ENCODE measurements at places on chromosomes 6 and 20.

DNA sequence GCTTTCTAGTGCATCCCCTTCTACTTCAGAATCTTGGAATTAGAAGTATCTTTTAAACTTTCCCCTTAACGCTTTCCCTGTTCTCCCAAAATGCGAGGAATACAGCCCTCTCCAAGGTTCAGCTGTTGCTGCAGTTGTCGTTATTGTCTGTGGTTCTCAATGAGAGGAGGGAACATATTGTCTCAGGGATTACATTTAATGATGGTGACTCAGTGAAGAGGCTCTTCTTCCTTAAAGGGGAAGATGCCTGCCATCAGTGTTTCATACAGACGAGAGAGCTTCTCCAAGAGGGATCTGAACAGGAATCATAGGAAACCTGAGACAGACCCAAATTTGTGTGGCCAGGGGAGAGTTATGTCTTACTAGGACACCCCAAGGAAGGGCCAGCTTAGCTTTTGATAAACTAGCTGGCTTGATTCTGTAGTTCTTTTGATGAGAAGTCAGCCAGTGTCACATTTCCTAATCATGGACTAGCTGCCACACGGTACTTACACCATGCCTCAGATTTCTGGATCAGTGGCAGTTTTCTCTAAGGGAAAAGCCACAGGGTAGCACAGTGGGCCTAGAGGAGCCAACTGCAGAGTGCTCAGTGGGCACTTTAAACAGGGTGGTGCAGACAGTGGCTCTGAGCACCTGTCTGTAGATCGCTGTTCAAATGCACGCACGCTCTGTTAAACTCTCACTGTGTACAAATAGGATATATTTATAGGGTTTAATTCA, 59.7 kb upstream of the TMEM181 start:
- no peaks in the 10 kb centered on the region for H3K27me3 ChIP-seq
- H3K27ac ChIP-seq = no peak overlapping the region
- DNase-seq = no peak
- no peaks in the 10 kb centered on the region for H3K4me1 ChIP-seq
- H3K36me3 ChIP-seq = peaks cover 6% of the 10 kb centered on the region

DNA sequence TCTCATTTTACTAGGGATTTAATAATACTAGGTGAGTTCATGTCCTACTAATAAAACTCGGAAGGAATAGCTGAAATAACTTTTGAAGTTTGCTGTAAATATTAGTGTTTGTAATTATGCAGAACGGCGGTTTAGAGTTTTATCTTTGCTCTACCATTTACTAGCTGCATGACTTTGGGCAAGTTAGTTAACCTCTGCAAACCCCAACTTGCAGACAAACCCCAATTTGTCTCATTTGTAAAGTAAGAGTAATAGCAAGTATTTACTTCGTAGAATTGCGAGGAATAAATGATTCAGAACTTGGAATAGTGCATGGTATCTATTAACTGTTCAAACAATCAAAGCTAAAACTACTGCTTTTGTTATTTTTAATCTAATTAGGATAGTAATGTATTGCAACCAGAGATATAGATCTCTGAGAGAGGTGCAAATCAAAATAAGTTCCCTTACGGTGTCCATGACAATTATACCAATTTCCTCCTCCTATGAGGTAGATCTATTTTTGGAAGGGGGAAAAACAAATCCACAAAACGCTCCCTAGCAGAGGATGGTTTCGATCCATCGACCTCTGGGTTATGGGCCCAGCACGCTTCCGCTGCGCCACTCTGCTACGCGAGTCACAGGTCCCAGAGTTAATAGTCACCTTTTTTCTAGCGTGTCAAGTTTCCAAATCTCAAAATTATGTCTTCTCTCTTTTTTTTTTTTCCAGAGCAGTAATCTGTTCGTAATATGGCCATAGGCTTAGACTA, 35.1 kb upstream of the BTN3A2 start:
- no peak overlapping the region for H3K4me3 ChIP-seq
- H3K36me3 ChIP-seq = no peaks in the 10 kb centered on the region
- H3K27ac ChIP-seq = no peak overlapping the region
- H3K27me3 ChIP-seq = peaks cover 77% of the 10 kb centered on the region
- peaks cover 24% of the 10 kb centered on the region for H3K4me1 ChIP-seq
- DNase-seq = no peak

- no peak for DNase-seq
- no peaks in the 10 kb centered on the region for H3K27me3 ChIP-seq
- no peak overlapping the region for H3K27ac ChIP-seq
These were observed 52.2 kb downstream of the MANEA start for GRCh38 chr6:95629551-95629950.

GRCh38 chr20:61303675-61304074, 51.6 kb downstream of the CDH4 start:
- DNase-seq = no peak
- H3K4me3 ChIP-seq = no peak overlapping the region
- H3K36me3 ChIP-seq = no peaks in the 10 kb centered on the region
- H3K27me3 ChIP-seq = peaks cover 32% of the 10 kb centered on the region

DNA sequence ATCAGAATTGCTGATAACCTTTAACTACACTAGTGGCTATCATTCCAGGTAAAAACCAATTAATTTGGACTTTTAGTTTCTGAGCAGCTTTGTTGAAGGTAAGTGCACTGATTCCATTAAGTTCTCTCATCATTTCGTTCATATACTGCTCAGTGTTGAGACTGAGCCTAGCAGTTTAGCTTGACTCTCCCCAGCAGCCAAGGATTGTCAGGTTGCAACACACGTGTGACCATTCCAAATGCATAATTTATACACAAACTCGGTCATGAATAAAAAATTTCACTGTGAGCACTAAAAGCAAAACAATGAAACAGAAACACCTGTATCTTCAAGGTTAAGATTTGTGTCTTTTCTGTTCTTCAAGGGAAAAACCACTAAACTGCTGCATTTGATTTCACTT, 8.9 kb downstream of the FERMT1 start:
- peaks cover 64% of the 10 kb centered on the region for H3K36me3 ChIP-seq
- no peak overlapping the region for H3K4me3 ChIP-seq
- DNase-seq = no peak
- H3K27ac ChIP-seq = no peak overlapping the region

DNA sequence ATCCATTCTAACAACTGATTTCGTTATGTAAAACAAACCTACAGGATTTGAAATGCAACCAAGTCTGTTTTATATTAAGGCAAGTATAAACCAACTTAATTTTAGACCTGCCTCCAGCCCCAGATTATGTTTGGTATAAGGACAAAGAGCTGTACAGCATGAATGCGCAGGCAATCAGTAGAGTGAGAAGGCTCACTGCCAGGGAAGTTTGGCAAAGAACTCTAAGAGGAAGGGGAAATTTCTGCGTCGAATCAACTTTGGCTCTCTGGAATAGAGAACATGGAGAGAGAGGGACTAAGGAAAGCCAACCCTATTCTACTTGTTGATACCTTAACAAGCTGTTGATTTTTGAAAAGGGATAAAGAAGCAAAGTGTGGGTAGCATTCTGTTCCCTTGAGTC, 96.9 kb upstream of the FOXO3 start:
- no peaks in the 10 kb centered on the region for H3K36me3 ChIP-seq
- peaks cover 13% of the 10 kb centered on the region for H3K4me1 ChIP-seq
- no peak overlapping the region for H3K4me3 ChIP-seq
- H3K27me3 ChIP-seq = no peaks in the 10 kb centered on the region
- peak; percentile 65 for DNase-seq
- H3K27ac ChIP-seq = peak overlapping the region; percentile 45

DNA sequence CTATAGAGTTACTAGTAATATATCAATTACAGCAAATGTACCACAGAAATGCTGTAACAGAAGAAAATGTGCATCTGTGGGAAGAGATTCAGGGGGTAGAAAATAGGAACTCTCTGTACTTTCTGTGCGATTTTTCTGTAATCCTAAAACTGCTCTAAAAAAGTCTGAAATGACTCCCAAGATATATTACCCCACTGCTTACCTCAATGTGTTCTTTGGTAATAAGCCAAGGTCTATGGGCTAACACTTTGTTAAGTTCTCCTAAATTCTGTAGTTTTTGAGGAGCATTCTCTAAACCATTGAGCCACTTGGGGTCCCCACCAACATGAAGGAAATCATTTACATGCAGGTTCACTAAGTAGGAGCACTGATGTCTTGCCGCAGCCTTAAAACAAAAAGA, 94.4 kb downstream of the SESN1 start:
- no peak overlapping the region for H3K4me3 ChIP-seq
- no peaks in the 10 kb centered on the region for H3K27me3 ChIP-seq
- H3K27ac ChIP-seq = peak overlapping the region; percentile 78
- peaks cover 53% of the 10 kb centered on the region for H3K36me3 ChIP-seq
- DNase-seq = no peak

GRCh38 chr20:53050338-53050737, 78.2 kb downstream of the TSHZ2 start:
- no peaks in the 10 kb centered on the region for H3K4me1 ChIP-seq
- H3K4me3 ChIP-seq = no peak overlapping the region
- H3K36me3 ChIP-seq = no peaks in the 10 kb centered on the region
- H3K27me3 ChIP-seq = no peaks in the 10 kb centered on the region
- DNase-seq = no peak

DNA sequence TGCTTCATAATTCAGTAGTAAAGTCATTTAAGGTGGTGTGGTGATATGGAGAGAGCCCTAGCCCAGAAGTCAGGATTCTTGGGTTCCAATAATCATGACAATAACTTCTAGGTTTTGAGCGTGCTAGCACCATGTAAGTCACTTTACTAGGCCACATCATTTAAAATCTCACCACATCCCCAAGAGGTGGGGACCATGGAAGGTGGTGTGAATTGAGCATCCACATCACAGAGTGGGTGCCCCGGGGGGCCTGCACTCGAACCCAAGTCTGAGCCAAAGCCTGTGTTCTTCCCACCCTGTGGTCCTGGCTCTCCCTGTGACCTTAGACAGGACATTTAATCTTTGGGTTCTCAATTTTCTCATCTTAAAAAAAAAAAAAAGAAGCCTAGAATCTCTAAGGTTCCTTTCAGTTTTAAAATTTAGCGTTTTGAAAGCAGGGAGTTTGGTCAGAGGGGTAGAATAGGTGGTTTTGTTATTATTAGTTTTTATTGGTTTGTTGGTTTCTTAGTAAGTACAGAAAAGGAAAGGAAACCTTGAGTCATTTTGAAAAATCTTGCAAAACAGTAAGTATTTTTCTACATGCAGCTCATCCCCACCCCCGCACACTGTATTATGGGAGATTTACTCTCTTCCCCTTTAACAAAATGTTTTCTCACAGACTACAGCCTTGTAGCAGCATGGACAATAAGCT, 26.4 kb downstream of the ARMC2 start:
- DNase-seq = no peak
- peaks cover 12% of the 10 kb centered on the region for H3K36me3 ChIP-seq
- peak overlapping the region; percentile 56 for H3K27ac ChIP-seq
- no peaks in the 10 kb centered on the region for H3K4me1 ChIP-seq
- H3K27me3 ChIP-seq = no peaks in the 10 kb centered on the region

DNA sequence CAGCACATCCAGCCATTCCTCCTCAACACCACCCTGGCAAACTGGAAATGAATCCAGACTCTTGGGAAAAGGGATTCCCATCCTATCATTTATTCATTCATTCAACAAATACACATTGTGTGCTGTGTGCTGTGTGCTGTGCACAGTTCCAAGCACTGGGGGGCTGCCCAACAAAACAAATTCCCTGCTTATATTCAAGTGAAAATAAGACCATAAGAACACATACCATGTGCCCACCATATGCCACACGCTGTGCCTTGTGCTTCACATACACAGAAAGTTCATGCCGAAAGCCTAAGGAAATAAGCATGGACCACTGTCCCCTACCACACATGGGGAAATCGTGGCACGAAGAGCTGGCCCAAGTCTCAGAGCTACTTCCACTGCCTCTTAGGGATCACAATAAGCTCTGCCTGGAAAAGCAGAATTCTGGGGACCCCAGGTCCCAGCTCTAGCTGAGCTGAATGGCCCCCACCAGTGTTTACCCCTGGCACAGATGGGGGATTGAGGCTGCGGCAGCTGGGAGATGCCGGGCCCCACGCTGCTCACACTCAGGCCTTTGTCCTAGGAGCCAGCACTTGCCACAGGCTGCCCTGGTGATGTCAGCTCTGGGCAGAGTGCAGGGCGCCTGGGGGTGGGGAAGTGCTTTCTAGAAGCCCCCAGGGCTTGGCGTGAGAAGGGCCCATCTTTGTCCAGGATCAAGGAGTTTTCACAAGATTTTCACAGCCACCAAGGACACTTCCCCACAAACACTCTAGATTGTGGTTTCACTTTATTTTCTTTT, 99.6 kb downstream of the PREX1 start:
- no peak for DNase-seq
- H3K27ac ChIP-seq = peak overlapping the region; percentile 8
- no peak overlapping the region for H3K4me3 ChIP-seq
- H3K36me3 ChIP-seq = peaks cover 18% of the 10 kb centered on the region
- no peaks in the 10 kb centered on the region for H3K27me3 ChIP-seq

DNA sequence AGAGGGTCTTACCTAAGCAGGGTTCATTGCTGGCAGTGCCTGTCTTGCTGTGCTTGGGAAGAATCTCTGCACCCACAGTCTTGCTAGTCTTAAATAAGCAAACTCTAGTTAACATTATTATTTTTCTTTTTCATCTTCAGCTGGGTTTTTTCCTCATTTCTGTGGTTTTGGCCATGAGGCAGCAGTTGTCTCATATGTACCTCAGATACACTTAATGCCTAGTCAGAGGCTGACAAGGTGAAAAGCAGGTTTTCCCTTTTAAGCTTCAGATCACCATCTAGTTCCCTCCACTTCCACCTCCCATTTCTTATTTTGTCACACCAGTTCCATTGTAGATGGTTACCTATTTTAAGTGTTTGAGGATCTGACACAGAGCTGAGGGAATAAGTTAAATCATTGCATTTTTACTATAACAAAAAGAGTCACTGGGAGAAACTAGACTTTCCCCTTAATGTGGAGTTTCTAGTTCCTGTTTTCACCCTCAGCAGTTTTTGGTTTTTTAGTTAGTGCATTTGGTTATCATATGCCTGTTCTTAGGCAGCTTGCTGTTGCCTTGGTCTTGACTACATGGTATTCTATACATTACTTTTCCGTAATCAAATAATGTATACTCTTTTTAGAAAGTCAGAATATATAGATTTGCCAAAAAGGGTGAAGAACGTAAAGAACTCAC, 46.0 kb downstream of the AFDN start:
- peaks cover 67% of the 10 kb centered on the region for H3K36me3 ChIP-seq
- H3K27me3 ChIP-seq = no peaks in the 10 kb centered on the region
- H3K4me3 ChIP-seq = no peak overlapping the region
- no peak overlapping the region for H3K27ac ChIP-seq

DNA sequence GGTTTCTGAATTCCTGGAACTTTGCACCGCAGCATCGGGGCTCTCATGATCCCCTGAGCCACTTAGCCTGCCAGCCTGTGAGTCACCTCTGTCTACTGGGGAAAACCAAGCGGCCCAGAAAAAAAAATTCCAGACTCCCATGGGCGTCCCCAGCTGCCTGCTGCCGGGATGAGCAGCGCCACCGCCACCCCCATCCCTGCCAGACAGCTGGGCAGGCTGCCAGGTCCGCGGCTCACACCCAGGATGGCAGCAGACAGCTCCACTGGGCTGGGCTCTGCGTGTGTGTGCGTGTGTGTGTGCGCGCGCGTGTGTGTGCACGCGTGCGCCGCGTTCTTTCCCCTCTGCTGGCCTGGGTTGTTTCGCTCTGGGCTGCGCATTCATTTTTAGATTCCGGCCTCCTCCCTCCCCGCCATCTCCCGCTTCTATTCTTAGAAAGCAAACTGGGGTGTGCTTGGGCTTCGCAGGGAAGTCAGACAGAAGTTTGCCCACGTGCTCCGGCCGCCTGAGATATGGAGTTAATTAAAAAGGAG, 38.9 kb upstream of the PMEPA1 start:
- H3K4me3 ChIP-seq = peak overlapping the region; percentile 32
- no peaks in the 10 kb centered on the region for H3K36me3 ChIP-seq
- no peaks in the 10 kb centered on the region for H3K27me3 ChIP-seq
- peak; percentile 87 for DNase-seq
- peaks cover 20% of the 10 kb centered on the region for H3K4me1 ChIP-seq
- H3K27ac ChIP-seq = peak overlapping the region; percentile 60

Measured in stomach (tissue), 19 donors.